Stimulated activated naive CD4-positive, alpha-beta T cell treated with Interleukin-2 at 50 U/mL for 16 hours (primary cell): ENCODE measurements at places on chromosomes 3 and 15.

- no peak for DNase-seq
Measured at GRCh38 chr3:184655597-184655996, 56.3 kb downstream of the MAGEF1 start.

DNA sequence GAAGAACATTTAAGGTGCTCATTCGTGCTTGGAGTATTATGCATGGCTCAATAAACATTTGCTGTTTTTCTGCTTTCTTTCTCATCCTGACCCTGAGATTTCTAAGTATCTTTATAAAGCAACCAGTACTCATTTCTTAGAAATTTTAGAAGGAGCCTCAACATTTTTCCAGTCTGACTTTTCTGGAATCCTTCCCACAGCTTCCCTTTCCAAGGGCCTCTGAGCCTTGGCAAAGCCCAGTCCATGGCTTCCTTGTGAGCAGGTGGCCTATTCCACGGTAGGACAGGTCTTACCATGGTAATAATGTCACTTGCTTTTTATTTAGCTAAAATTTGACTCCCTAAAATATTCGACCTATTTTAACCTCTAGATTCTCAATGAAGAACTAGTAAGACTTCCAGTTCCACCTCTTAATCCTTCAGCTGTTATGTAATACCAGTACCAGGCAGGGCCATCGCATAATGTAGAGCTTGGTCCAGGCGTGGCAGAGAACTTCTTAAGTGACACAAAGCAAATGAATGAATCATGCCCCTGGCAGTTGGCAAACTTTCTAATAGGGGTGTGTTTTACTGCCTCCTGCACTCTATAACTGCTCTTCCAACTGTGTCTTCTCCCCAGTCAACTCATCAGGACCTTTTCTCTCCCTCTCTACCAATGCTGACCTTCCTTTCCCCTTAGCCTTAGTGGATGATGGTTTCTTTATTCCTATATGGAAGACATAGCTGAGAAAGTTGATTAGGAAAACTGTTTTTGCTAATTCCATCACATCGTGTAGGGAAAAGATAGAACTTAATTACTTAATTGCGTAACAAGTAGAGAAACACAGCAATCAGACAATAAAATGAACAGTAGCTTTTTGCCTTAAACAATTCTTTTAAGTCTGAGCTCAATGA lies 894 bp upstream of the TM4SF4 start:
- DNase-seq, result no peak

DNA sequence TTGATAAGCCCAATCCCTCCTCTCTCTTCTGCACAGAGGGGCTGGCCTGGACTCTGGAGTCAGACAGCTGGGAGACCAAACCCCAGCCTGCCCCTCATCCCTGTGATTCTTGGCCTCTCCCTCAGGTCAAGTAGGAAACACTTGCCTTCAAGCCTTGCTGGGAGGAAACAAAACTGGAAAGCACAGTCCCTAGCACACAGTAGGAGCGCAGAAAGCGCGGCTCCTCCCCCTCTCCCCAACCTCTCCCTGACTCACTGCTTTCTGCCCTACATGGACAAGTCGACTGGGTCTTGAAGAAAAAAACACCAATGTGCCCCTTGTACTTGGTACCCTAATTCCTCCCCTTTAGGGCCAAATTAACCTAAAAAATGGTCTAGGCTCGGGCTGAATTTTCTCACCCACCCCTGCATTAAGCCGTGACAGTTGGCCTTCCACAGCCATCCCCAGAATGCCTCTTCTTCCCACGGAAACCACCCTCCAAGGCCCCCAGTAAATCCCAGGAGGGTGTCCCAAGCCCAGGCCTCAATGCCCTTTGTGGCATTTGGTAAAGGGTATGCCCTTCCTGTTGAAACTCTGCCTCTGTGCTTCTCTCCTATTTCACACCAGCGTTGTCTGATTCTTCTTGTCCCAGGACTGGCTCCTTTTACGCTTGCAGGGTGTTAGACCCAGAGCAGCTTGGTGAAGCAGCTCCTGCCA lies 11.3 kb upstream of the RAF1 start:
- DNase-seq, result no peak

- DNase-seq, result peak; percentile 71
Measured at GRCh38 chr3:177337541-177338331, 140.5 kb upstream of the TBL1XR1 start.

GRCh38 chr3:35446896-35447295 lies 192.4 kb upstream of the ARPP21 start:
- no peak for DNase-seq

GRCh38 chr15:92709110-92709790 lies 53.7 kb upstream of the FAM174B start:
- DNase-seq, result no peak

GRCh38 chr3:64046996-64047594 lies 23.8 kb upstream of the PSMD6 start:
- DNase-seq, result no peak

DNA sequence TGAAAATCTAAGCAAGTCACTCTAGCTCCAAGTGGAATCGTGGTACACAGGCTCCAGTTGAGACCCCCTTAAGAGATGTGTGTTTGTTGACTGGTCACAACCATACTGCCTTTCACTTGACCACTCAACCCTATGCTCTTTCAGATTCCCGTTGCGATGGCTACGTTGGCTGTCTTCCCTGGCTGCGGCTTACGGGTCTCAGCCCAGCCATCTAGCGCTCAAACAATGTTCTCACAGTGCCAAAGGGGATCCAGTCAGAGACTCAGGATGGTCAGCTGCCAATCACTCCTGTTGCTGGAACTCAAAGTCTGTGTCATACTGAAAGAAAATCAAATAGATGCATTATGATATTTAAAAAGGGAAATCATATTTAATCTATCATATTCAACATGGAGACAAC lies 237.6 kb downstream of the ITPR1 start:
- no peak for DNase-seq

DNA sequence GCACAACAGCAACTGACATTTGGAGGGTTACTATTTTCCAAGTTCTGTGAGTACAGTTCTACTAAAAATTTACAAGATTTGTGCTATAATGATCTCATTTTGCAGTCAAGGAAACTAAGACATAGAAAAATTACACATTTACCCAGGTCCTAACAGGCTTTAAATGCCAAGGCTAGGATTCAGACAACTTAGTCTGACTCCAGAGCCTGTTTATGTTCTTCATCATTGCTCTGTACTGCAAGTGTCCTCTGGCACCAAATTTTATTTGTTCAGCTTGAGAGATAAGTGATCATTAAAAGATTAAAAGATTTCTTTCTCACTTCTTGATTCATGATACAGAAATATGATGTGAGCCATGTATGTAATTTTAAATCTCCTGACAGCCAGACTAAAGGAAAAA lies 290.8 kb downstream of the UBE2E2 start:
- no peak for DNase-seq

GRCh38 chr15:57213862-57214261 lies 162.4 kb upstream of the CGNL1 start:
- DNase-seq, result no peak

GRCh38 chr3:190768891-190769290 lies 93.6 kb downstream of the GMNC start:
- no peak for DNase-seq

DNA sequence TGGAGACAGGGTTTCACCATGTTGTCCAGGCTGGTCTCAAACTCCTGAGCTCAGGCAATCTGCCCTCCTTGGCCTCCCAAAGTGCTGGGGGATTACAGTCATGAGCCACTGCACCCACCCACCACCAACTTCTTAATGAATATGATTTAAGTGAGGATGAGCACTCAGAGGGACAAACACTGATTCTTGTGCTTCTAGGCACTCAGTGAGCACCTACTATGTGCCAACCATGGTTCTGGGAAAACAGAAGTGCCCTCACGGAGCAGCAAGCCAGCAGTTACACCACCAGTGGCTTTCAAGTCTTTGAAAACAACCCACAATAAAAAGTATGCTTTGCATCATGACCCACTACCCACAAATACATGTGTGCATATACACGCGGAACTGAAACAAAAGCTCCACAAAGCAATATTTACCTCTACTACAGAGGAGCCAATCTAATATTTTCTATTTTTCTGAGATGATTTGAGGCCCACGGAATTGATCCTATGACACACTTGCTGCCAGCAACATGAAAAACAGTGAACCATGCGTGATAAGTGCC lies 91.9 kb downstream of the MEGF11 start:
- DNase-seq, result no peak

DNA sequence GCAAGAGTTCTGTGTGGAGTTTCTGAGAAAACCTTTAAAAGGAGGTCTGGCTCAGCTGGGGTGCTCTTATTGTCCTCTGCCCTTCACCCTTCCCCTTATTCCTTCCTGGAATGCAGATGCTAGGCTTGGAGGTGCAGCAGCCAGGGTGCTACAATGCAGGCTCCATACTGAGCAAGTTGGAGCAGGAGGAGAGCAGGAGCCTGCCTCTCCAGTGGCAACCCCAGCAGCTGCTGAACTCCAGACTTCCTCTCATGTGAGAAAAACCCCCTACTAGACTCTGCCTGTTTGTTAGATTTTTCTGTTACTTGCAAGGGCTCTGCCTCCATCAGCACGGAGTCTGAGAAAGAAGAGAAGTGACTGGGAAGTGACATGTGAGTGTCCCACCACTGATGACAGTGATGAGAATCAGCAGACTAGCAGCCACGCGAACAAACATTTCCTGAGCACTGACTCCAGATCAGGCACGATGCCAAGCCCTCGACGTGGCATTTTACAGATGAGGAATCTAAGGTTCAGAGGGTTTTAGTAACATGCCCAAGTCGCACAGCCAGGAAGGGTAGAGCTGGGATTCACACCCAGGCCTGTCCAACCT lies 16.1 kb upstream of the RARRES1 start:
- DNase-seq, result no peak

DNA sequence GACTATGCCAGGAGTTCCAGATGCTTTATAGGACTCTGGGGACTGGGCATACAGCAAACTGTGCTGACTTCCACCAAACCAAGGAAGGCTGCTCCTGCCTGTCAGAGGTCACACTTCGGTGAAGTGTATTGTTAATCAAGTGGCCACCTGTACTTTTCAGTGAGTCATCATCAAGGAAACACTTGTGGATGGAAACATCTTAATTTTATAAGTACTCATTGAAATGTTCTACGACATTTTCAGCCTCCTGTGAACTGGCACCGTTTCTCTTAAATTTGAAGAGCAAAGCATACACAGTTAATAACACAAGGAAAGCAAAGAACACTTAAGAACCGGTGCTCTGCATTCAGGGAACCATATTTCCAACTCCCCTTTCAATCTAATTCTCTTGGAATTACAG lies 801.7 kb upstream of the DPPA4 start:
- no peak for DNase-seq

DNA sequence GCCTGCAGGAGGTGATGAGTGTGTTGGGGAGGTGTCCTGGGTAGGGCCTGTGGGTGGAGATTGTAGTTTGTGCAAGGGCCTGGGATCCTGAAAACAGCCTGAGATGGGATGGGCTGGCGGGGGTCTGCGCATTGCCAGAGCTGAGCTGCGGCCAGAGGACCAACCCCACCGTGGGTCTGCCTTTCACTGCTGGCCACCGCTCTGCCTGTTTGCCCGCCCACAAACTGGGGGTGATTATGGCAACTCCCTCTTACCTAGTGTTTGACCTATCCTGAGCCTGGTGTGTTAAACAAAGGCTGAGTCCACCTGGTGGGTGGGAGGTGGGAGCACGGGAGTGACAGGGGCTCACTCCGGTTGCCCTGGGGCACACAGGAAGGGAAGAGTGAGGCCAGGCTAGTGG lies 9.8 kb downstream of the ABTB1 start:
- no peak for DNase-seq

DNA sequence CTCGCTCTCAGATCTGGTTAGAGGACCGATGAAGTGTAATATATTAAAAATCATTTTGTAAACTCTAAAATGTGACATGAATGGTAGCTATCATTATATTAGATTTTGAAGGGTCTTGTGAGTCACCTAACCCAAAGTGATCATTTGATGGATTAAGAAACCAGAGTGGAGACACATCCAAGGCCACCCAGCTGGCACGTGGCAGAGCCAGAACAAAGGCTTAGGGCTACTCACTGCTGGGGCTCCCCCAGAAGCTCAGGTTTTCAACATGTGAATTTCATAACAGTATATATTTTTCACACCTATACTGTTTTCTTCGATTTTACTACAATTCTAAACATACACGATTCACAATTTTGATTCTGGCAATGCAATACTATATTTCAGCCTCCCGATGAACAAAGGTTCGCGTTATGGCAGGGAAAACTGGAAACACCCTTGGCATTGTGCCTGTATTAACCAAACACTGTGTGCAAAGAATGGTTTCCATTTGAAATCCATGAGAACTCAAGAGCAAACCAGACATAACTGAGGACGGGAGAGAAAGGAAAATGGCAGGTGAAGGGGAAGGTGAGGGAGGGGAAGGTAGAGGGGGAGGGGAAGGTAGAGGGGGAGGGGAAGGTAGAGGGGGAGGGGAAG lies 88.9 kb downstream of the ADAMTS17 start:
- DNase-seq, result no peak

DNA sequence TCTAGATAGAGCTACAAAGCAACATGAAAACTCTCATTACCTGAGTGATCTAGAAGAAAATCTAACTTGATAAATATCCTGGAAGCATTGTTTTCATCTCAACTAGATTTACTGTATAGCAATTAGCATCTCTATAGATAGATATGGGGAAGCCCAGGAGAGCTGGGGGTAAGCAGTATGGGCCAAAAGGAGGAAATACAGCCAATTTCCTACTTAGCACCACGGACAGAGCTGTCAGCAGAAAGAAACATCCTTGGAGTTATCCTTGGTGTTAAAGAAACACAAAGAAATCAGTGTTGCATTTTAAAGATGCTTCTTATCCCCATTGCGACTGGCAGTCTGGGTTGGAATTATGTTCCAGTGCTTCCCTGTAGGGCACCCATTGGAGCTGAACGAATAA lies 126.2 kb downstream of the TIGIT start:
- no peak for DNase-seq

DNA sequence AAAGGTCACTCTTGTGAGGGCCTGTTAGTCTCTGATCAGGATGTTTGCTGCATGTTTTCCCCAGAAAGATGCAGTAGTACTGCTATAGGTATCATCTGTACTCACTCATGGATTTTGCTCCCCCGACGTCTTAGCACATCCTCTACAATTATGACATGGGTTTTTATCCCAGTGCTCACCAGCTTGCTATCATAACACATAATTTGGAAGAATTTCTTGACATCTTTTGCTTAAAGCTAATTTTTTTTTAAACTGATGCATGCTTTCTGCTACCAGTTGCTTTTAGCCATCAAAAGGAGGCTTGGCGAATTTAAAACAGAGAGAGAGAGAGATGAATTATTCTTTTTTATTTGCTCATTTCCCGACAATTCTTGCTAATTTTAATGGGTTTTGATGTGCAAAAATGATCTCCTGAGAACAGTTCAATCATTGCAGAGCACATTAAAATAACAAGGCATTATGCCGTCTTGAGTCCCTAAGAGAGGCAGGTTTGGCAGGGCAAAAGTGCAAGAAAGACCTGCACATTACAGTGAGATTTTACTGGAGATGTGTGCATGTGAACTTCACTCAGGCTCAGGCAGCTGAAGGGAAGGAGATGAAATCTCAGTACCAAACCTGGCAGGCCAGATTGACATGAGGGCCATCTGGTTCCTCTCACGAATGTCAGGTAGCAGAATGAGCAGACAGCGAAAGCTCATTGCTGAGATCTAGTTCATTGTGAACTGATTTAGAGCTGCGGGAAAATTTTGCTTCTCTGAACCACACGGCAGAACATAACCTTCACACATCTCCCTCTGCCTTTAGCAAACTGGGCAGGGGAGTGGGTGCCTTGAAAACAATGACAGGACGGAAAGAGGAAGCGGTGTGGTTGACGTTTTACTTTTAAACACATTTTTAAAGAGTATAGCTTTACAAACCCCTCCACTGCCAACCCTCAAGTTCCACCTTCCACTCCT lies 25.9 kb upstream of the GOLGA8B start:
- DNase-seq, result no peak
